GM13976 (cell line): ENCODE measurements at places on chromosomes 12 and 14.

DNA sequence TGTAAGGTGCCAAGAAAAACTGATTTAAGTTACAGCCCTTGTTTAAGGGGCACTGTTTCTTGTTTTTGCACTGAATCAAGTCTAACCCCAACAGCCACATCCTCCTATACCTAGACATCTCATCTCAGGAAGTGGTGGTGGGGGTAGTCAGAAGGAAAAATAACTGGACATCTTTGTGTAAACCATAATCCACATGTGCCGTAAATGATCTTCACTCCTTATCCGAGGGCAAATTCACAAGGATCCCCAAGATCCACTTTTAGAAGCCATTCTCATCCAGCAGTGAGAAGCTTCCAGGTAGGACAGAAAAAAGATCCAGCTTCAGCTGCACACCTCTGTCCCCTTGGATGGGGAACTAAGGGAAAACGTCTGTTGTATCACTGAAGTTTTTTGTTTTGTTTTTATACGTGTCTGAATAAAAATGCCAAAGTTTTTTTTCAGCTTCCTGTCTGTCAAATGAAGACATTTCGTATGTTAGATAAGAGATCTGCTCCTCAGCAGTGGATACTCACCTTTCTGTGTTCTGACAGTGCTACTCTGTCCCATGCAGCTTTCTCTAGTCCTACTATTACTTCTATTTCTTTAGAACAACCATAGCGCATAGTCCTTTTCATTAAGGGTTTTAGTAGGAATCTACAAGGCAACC is 1.2 kb upstream of the PA2G4 start:
- no peak for DNase-seq

- DNase-seq = no peak
Measured at GRCh38 chr12:69821032-69821455, 4.0 kb upstream of the MYRFL start.

DNA sequence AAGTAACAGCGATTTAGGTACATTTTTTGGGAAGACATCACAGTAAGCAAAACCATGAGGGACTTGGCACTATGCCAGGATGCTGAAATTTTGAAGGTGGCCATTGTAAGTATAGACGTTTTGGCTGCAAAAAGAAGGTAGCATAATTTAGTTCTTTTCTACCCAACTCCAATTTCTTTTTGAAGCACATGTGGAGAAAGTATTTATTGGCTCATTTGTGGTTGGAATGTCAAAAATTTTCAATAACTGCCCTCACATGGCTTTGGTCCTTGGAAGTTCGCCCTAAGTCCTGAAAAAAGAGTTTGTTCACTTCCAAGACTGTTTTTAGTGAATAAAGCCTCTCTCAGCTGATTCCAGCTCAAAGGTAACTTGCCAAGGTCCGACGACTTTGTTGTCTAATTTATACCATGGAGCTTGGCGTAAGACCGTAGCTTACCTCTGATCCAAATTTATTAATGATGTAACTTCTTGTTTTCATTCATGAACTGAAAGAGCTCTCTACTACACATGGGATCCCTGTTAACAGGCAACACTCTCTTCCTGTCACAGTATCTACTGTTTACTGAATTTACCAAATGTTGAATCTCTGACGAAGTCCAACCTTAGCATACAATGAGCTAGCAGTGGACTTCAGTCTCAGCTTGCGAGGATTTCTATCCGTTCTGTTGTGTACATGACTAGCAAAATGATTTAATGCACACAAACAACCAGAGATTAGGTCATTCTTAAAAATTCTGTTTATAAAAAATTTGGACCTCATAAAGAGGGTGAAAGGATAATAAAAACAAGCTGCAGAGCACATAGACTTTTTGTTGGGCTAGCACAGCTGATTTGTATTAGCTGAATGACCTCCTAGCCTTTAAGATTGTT is 49.0 kb downstream of the MSRB3 start:
- no peak for DNase-seq

DNA sequence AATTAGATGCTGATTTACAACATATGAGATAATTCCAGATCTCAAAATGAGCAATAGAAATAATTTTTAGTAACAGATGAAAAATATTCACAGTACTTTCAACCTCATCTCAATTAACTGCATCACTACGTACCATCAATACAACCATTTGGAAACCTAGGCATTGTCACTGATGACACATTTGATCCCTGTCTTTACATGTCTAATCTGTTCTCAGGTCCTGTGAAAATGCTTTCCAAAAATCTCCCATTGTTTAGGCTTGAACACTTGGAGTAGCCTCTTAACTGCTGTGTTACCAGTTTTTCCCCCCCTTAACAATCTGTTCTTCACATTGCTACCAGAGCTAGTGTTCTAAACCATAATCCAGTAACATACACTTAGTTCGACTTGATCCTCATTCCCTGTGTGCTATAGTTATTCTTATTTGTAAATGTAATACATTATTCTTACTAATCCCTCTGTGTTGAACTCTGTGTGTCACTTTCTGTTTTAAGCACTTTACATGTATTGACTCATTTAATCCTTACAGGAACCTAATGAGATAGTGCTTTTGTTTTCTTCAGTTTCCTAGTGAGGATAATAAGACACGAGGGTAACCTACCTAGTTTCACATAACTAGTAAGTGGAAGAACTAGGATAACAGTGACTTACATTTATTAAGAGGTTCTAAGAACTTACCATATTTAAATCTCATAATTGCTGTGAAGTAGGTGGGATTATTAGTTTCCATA is 41.7 kb downstream of the LARP4 start:
- peak; percentile 39 for DNase-seq

DNA sequence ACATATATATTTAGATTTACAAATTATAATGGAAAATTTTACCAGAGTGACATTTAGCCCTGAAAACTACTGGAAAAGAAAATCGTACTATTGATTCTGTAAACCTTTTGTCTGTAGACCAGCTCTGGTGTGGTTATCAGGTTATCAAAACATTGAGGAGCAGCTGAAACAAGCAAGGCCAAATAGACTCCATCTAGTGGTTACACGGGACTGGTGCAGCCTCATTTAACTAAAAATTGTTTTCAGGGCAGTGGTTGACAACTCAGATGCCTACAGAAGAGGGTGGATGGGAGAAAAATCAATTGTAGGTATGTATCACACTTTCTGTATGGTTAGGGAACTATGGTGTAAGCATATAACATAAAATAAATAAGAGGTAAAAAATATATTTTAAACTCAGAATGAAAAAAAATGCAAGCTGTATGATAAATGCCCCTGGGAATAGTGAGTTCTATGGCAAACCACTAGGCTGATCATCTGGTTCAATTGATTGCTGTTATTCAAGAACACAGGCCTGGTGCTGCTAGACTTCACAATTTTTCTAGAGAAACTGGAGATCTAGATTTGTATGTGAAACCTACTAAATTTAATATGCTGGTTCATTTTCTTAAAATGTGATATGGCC is 51.2 kb downstream of the ACSS3 start:
- DNase-seq = peak; percentile 40

GRCh38 chr12:132632521-132633228 is 14.1 kb downstream of the P2RX2 start:
- DNase-seq = no peak

GRCh38 chr12:69410571-69410970 is 51.0 kb downstream of the YEATS4 start:
- no peak for DNase-seq

DNA sequence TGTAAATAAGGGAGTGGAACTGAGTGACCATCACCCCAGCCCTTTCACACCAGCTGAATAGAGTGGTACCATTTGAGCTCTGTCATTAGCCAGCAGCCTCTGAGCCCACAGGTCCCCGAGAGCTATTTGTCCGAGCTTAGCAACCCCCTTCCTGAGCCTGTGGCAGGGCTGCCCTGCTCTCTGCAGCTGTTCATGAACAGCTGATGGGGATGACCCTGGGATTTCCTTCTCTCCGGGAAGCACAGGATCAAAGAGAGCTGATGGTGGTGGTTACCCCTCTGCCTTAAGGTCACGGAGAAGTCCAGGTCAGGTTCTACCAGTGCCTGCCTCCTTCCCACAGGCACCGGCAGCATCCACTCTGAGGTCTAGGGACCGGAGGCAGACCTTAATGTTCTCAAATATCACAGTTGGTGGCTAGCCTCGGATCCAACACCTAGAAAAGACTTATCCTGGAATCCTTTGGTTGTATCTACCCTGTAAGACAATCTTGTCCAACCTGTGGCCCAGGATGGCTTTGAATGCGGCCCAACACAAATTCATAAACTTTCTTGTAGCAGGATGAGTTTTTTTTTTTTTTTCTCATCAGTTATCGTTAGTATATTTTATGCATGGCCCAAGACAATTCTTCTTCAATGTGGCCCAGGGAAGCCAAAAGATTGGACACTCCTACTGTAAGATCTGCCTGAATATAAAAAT is 81.1 kb downstream of the ESRRB start:
- no peak for DNase-seq

GRCh38 chr12:104480826-104481440 is 24.2 kb downstream of the CHST11 start:
- no peak for DNase-seq

- no peak for DNase-seq
Measured at GRCh38 chr14:24900269-24901100, 149.5 kb downstream of the STXBP6 start.

GRCh38 chr12:94768398-94769046 is 118.2 kb upstream of the TMCC3 start:
- DNase-seq = no peak

DNA sequence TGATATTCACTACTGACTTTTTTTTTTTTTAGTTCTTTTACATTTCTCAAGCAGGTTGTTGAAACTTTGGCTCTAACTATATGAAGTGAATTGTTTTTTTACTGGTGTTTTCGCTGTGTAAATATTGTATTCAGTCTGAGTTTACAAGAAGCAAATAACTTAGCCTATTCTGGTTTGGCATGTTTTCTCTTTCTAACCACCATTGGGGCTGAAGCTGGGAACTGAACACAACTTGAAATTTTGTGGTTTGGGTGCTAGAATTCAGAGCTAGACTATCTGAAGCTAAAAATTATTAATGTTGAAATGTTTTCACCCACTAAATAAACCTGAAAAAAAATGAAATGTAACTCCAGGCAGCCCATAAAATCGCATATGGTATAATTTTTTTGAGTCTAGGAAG is 37.2 kb downstream of the RAD51B start:
- no peak for DNase-seq

DNA sequence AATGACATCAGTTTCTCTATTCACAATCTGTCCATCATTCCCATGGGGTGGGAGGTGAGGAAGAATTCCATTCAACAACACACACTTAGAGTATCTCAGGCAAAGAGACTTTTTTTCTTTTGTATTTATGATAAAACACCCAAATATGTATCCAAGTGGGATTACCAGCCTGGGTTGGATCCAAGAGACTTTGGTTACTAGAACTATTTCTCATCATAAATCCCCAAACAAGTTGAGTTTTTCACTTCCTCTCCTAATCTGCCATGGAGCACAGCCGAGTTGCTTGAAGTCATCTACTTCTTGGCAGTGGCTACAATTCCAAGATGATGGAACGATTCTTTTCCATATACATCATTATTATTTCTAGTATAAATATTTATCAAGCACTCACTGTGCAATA is 209.2 kb upstream of the HMGA2 start:
- no peak for DNase-seq

- DNase-seq = no peak
Measured at GRCh38 chr12:25894759-25895158, 63.7 kb upstream of the RASSF8 start.

- DNase-seq = no peak
Measured at GRCh38 chr14:21048638-21049037, 6.5 kb downstream of the RNASE7 start.
